Glutamatergic neuron (in vitro differentiated cells): ENCODE measurements at places on chromosomes 11 and 22. TPM values are rescaled to one million over a fixed set of nuclear protein-coding genes. Genes with fewer than 3 reads are reported as not detected.

DNA sequence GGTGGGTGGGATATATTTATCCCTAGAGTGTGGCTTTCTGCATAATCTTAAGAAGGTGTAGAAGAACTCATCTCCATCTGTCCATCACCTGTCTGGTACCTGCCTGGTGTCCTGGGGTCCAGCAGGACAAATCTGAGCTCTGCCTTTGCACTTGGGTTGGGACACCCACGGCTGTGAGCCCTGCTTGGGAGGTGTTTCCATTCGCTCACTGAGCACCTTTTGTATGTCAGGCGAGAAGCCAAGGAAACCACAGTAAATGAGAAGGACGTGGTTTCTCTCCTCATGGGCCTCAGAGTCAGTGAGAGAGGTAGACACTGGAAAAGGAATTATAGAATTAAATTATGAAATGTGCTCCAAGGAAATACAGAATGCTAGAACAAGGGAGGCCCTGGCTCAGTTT is 555.9 kb downstream of the MIAT start:
- no peak for DNase-seq

DNA sequence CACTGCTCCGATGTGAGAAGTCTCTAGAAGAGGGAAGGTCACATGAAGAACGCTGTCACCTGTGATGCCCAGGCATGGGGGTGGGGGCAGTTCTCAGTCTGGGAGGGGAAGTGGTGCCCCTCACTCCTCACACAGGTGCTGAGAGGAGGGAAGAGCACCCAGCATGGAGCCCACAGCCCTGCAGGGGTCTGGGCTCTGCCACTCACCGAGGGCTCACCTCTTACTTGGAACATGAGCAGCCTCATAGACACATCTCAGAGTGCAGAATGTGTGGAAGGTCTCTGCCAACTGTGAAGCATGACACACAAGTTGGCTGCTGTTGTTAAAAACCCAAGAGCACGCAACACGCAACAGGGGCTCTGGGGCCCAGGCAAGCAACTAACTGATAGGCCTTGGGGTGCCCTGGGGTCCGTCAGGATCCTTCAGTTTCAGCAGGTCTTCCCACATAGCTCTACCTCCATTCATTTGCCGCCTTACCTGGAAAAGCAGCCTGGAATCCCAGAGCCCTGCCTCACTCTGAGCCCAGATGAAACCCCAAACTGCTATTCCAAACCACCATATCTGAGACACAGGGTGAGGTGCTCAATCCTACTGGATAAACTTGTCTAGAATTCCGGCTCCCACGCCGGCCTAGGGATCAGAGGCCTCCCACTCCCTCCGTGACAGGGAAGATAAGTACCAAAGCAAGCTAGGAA is 17.5 kb upstream of the TMPRSS4 start:
- DNase-seq, result no peak

The TEX12 gene
- total RNA-seq, result not detected

DNA sequence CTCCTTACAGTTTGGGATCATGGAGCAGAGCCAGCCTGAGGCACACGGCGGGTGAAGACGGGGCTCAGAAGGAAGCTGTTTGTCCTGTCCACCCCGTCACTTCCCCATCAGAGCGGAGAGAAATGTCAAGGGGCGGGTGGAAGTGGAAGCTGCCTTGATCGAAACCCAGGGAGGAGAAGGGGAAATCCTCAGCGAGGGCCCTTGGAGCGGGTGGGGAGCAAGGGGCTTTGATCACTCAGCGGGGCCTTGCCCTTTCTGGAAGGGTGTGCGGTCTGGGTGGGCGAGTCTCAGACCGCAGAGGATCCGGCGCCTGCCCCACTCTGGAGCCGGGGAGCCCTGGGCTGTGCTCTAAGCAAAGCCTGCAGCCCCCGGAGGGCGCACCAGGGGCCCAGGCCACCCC is 320.4 kb downstream of the NTM start:
- no peak for DNase-seq

DNA sequence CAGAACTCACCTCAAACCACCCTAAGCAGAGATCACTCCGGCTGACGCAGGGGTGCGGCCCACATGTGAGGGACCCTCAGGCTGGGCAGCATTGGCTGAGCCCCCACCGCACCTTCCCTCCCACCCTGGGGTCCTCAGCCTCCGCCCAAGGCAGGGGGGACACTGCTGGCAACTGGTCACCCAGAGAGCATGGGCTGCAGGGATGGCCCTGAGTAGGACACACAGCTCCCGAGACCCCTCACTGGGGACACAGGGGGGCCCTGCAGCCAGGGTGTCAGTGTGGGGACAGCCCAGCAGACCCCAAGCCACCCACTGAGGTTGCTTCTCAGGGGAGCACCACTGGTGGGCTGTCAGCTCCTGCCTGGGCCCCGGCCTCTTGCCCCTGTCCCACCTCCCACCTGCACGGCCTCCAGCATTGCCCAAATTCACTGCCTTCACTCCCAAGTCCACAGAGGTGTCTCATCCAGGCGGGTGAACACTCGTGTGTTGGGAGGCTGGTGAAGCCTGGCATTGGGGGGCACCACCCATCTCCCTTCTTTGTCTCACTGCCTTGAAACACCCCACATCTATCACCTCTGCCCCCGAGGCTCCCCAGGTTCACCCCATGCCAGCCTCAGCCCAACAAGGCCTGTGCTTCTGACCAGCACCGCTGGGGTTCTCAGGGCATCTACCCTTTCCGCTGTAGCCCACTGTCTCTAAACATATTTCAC is 4.7 kb downstream of the C11orf21 start:
- no peak for DNase-seq

GRCh38 chr11:5923427-5923776 is 18.6 kb upstream of the OR56A3 start:
- no peak for DNase-seq

DNA sequence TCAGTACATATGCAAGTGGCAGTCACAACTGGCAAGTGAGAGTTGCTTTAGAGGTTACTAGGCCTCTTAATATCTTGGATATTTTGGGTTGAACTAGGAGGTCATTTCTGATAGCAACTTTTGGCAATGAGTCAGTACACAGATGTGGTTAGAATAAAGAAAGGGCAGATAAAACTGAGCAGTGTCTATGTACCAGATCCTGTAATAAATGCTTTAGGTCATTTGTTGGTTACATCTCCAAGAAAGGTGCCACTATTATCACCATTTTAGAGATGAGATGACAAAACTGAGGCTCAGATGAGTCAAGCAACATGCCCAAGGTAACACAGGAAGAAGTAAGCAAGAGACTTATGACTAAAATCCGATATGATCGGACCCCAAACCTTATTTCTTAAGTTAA is 25.0 kb downstream of the MAML2 start:
- no peak for DNase-seq

DNA sequence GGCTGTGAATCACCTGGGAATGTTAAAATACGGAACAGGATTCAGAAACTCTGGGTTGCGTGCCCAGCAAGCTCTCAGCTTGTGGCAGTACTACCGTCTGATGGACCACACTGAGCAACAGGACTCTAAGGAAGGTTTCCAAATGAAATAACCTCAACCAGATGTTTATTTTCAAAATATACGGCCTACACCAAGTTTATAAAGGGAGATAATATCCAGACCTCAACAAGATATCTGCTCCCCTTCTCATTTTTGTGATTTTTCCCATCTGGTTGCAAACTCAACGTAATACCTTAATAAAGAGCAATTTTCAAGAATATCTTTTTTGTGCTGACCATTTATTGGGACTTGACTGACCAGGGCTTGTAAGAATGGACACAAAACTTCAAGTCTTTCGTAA is 49.4 kb downstream of the SLC25A17 start:
- no peak for DNase-seq

DNA sequence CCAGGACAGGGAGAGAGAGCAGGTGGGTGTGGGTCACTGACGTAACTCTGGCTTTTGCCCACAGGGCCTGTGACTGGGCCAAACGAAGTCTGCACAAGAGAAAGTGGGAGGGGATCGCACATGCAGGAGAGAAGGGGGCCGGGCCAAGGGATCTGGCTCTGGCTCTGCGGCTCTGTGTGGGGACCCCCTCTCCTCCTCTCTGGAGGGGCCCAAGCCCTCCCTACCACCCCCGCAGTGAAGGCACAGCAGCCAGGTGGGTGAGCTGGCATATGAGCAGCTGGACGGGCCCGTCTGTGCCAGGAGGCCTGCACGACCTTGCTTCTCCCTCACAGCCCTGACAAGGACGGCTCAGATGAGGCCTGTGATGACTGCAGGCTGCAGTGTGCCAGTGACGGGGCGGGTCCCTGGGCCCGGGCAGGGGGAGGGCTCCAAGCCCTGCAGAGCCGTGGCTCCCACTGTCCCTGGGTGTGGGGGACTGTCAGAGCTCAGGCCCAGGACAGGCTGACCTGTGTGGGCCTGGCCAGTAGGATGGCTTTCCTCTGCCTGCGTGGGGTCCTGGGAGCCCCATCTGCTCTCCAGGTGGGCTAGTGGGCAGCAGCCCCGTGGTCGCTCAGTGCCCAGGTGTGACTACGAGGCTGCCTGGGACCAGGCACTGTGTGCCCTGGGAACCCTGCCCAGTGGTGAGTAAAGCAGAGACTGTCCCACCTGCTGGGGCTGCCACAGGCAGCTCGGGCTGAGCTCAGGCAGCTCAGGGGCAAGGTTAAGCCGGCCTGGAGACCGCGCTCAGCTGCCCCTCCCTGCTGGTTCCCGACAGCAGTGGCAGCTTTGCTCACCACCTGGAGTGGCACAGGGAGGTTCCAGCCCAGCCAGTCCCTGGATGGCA is 22.2 kb downstream of the MRGPRG start:
- DNase-seq, result no peak

DNA sequence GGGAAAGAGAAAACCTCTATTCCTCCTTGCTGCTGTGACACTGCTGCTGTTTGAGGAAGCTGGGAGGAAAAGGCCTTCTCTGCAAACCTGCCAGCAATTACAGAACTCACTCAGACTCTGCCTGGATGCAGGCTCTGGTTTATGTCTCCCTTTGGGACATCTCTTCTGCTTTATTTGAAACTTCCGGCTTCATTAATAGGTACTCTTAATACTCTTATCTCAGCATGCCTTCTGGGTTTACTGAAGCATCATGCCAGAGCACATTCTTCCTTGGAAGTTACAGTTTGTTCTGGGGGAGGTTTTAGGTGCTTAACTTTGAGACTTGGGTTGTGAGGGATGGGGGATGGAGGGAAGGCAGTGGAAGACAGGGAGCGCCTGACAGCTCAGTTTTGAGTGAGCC is 79.9 kb downstream of the NAV2 start:
- DNase-seq, result no peak

- no peak for DNase-seq
Measured at GRCh38 chr22:25655371-25655935, 86.5 kb upstream of the MYO18B start.

- no peak for DNase-seq
Measured at GRCh38 chr11:45272701-45273100, 13.4 kb downstream of the SYT13 start.

The PGA5 gene
- not detected for total RNA-seq

GRCh38 chr11:86182976-86183584 is 61.5 kb upstream of the EED start:
- no peak for DNase-seq

- no peak for DNase-seq
Measured at GRCh38 chr22:31973739-31974138, 29.4 kb downstream of the YWHAH start.

DNA sequence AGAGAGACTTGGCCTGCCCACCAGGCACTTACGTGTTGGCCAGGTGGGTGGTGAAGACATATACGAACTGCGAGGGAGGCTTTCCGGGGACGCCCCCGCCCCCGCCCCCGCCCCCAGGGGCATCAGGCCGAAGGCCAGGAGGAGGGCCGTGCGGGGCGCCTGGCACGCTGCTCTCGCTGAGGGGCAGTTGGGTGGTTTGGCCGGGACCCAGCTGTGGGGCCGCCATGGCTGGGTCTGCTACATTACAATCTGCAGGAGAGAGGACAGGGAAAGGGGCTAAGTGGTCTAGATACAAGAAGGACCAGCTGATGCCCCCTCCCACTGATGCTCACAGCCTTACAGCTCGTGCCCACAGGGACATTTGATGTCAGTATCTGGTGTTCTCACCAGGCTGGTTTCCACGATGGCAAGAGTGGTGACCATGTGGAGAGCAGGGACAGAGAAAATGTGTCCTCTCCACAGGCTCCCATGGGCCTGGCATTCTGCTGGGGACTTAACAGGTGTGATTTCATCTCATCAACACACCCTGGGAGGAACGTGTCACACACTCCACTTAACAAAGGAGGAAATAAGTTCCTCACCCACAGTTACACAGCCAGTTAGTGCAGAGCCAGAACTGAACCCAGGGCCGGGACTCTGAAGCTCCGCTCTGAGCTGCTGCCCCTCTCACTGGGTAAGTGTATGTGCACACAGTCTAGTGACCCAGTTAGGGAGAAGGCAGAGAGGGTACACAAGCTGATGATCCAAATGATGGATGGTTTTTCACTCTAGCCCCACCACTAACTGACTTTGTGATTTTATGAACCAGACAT is 19.7 kb downstream of the CXCR5 start:
- DNase-seq, result no peak

The OTOG gene
- not detected for total RNA-seq

The GGTLC2 gene
- not detected for total RNA-seq

- DNase-seq, result no peak
Measured at GRCh38 chr22:19232623-19233022, 54.1 kb upstream of the SLC25A1 start.

- no peak for DNase-seq
Measured at GRCh38 chr11:21820176-21820575, 372.7 kb upstream of the ANO5 start.

The MAJIN gene
- total RNA-seq, result not detected

GRCh38 chr22:18013947-18014346 is 10.4 kb downstream of the MICAL3 start:
- no peak for DNase-seq

The H19 gene
- 46.9 TPM for total RNA-seq

DNA sequence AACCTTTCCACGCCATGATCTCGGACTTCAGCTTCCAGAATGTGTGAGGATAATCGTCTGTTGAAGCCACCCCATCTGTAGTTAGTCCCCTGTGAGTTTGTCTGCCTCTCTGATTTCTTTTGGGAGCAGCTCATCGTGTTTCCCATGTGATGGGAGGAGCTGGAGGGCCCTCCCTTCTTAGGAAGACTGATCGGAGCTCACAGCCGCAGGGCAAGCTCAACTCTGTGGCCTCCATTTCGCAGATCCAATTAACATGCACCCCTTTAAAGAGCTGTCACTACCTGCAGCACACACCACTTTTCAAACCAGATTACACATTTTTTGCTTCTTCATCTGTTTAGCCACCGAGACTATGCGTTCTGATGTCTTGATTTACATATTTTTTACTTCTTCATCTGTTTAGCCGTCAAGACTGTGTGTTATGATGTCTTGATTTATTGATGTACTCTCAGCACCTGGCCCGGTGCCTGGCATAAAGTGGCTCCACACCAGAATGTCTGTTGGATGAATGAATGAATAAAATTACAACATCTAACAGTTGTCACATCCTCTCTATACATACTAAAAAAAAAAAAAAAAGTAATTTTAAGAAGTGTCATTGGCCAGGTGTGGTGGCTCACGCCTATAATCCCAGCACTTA is 14.9 kb upstream of the PPFIA1 start:
- DNase-seq, result no peak

DNA sequence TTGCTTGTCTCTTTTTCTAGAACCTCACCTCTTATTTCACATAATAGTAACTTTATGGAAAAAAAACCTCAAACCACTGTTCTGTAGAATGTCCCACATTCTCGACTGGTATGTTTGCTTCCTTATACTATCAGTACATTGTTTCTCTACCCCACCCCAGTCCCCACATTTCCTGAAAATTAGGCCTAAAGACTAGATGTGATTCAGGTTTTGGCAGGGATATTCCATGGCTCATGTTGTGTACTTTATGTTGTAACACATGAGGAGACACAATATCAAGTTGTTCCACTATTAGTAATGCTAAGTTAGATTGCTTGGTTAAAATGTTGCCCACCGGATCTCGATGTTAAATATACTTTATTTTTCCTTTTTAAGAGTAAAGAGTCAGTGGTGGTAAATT is 34.7 kb downstream of the DDIAS start:
- no peak for DNase-seq
